ENCODE measurements at places on chromosomes 1 and 21. TPM values are rescaled to one million over a fixed set of nuclear protein-coding genes. Genes with fewer than 3 reads are reported as not detected.

DNA sequence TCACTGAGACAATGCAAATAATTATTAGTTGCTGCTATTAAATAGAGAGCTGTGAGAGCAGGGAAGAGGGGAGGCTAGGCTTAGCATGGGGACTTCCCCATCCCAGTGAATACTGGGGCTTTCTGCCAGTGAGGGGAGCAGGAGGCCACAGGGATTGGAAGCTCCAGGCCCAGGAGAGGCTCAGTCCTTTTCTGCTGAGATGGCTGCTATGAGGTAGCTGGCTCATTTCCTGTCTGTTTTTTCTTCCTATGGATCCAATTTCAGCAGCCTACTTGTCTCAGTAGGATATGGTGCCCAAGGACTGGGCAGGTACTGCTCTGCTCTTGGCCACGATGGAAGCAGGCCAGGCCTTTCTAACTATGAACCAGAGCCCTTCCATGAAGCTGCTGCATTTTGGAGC lies 10.0 kb downstream of the STMN1 start:
- DNase-seq, result no peak

Gene IGSF9
- 1.3 TPM for total RNA-seq

Gene HSPB7
- total RNA-seq, result 1.9 TPM

DNA sequence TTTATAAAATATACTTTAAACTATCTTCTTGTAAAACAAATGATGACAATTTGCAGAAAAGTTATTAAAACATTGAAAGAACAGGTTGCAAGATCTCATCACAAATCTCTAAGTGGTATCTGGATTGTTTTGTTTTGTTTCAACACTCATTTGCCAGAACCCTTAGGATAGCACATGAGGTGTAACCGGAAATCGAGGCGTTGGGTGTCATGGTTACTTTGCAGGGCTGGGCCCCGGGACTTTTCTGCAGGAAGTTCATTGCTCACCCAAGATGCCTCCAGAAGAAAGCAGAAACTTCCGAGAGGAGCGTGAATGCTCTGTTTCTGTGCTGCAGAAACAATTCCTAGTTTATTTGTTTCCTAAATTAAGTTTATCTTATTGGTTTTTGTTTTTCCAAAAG lies 2.5 kb downstream of the DISC1 start:
- DNase-seq, result no peak

DNA sequence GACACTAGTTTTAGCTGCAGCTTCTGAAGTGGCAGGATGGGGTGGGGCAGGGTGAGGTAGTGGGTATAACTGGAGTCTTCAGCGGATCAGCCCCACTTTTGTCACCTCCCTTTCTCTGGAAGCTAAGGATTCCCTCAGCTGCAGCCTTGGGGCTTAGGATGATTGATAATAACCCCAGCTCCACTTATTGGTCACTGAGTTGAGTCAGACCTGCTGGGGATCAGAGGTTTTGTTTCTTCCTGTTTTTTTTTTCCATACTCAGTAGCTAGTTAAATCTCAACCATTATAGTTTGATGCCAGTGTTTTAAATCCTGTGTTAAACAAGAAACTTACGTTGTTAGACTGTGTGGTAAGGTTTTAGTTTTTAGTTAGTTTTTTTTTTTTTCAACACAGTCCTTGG lies 57.2 kb downstream of the LAMC1 start:
- no peak for DNase-seq
